MCF 10A (cell line): ENCODE measurements at places on chromosomes 1 and 21. TPM values are rescaled to one million over a fixed set of nuclear protein-coding genes. Genes with fewer than 3 reads are reported as not detected.

DNA sequence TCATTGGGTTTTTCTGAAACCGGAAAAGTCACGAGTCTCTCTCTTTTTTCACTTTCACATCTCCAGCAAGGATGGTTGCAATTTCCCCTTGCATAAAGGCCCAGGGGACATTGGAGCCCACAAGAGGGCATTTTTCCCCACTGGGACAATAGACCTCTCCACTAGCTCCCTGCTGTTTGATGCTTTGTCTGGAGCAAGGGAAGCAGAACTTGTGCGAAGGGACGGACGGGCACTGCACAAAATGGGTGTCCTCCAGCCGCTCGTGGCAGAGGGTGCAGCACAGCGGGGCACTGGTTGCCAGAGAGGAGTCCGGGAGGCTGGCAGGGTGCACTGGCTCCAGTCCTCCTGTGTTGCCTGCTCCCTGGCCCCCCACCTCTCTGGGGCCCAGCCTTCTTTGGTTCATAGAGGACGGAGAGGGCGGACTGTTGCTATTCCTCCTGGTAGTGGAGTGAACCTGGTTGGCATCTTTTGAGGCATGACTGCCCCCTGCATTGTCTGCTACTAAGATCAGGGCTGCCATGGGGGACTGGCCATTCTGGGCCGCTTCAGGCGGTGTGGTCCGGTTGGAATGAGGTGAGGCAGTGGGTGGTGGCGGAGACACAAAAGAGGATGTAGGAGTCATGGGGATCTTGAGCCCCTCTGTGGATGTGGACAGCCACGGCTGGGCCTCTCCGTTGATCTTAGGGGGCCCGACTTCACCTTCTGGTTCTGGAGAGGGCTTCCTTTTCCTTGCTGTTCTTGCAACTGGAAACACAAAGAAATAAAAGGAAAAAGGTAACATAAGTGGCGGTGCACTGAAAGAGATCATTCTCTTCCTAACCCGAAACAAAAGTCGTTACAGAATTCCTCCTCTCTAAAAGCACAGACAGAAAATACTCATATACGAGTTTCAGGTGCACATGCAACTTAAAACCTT, 2.6 kb downstream of the IRF2BP2 start:
- H3K27me3 ChIP-seq = no peaks in the 10 kb centered on the region
- peaks cover 70% of the 10 kb centered on the region for H3K36me3 ChIP-seq
- peaks cover 56% of the 10 kb centered on the region for H3K4me1 ChIP-seq
- peak overlapping the region; percentile 88 for H3K4me3 ChIP-seq

DNA sequence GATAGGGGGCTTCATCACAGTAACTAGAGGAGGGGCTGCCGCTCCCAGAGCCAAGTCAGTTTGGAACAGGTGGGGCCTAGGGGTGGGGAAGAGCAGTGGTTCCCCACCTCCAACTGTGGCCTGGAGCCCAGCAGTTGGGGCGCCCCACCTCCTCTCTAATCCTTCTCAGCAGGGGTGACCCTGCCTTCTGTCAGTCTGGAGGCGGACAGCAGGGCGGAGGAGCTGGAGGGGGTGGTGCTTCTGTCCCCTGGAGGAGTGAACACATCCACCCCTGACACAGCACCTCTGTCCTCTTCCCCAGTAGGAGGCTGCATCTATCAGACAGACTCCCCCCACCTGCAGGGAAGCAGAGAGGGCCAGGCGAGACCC, 73.8 kb downstream of the MRPL37 start:
- no peaks in the 10 kb centered on the region for H3K4me1 ChIP-seq
- H3K4me3 ChIP-seq = no peak overlapping the region
- no peaks in the 10 kb centered on the region for H3K27me3 ChIP-seq
- peaks cover 5% of the 10 kb centered on the region for H3K36me3 ChIP-seq

DNA sequence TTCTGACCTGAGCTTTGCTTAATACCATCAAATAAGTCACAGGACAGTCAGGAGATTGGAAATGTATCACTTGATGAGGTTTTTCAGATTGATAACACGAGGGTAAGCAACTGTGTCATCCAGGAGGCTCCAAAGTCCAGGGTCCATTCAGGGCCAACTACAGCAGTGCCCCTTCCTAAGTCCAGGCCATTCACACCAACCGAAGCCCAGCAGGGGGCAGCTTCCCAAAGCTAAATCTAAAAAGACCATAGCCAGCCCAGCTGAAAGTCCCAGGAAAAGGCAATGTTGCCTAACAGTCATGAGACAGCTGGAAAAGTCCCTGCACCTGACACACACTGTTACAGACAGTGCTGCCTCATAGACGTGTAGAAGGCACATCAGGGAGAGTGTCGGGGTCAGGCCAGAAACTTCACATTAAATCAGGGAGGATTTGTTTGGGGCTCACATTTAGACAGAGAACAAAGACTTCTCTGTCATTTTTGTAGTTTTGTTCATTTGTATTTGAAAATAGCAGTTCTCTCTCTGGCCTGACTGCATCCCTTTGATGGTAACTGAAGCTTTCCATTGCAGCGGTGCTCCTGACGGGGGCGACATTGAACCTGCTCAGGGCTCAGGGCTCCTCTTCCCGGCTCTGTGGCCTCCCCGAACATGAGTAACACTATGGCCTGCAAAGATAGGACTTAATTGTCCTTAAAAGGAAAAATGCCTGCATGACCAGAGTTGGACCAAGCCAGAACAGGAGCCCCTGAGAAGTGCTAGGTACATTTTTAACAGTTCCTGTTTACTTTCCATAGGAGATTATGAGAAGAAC, 200.4 kb downstream of the NRIP1 start:
- H3K4me3 ChIP-seq = no peak overlapping the region
- H3K27me3 ChIP-seq = no peaks in the 10 kb centered on the region
- DNase-seq = peak; percentile 78
- H3K4me1 ChIP-seq = peaks cover 30% of the 10 kb centered on the region
- H3K27ac ChIP-seq = peak overlapping the region; percentile 29

- peaks cover 15% of the 10 kb centered on the region for H3K36me3 ChIP-seq
- H3K4me1 ChIP-seq = peaks cover 66% of the 10 kb centered on the region
- no peaks in the 10 kb centered on the region for H3K27me3 ChIP-seq
- no peak for DNase-seq
These were observed 19.0 kb downstream of the MAPKAPK2 start for GRCh38 chr1:206703661-206704060.

GRCh38 chr21:33059380-33059841, 10.5 kb upstream of the OLIG1 start:
- no peak overlapping the region for H3K27ac ChIP-seq
- peaks cover 51% of the 10 kb centered on the region for H3K27me3 ChIP-seq
- peaks cover 25% of the 10 kb centered on the region for H3K4me1 ChIP-seq
- no peaks in the 10 kb centered on the region for H3K36me3 ChIP-seq
- peak; percentile 81 for DNase-seq
- no peak overlapping the region for H3K4me3 ChIP-seq

- H3K27me3 ChIP-seq = peaks cover 41% of the 10 kb centered on the region
- H3K36me3 ChIP-seq = no peaks in the 10 kb centered on the region
- no peaks in the 10 kb centered on the region for H3K4me1 ChIP-seq
- no peak for DNase-seq
- no peak overlapping the region for H3K4me3 ChIP-seq
These were observed 16.6 kb downstream of the CNTN2 start for GRCh38 chr1:205059660-205060059.

DNA sequence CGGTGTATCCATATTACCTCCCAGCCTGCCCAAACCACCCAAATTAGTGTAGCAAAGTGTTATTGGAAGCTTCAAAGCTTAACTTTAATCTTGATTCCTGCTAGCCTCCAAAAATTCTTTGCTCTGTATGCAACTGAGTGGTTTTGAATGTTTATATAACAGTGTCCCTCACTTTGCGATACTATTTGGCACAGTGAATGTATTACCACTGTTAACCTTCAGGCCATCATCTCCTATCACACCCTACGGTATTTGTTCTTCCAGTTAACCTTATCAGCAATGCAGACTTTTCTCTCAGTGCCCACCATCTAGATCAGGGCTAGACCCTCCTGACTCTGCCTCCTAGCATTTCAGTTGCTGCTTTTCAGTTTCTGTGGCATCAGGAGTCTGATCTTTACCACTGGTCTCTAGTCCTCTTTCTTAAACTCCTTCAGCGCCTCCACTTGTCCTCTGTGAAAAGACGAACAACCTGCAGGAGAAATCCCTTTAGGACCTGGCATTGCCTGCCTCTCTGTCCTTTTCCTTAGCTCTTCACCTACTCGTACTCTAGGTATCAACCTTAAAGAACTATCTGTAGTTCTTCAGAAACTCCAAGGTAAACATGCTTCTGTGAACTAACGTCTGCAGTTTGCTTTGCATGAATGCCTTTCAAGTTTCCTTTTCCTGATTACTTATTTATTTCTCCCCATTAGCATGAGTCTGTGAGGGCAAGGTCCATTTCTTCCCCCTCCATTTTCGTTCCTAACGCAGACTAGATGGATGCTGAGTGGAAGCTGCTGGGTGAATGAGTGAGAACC, 71.7 kb downstream of the SNX7 start:
- no peak for DNase-seq
- no peaks in the 10 kb centered on the region for H3K27me3 ChIP-seq
- peaks cover 12% of the 10 kb centered on the region for H3K4me1 ChIP-seq

- peaks cover 63% of the 10 kb centered on the region for H3K4me1 ChIP-seq
- H3K27ac ChIP-seq = peak overlapping the region; percentile 70
- no peaks in the 10 kb centered on the region for H3K27me3 ChIP-seq
- DNase-seq = no peak
- H3K36me3 ChIP-seq = peaks cover 18% of the 10 kb centered on the region
These were observed 66.9 kb downstream of the LRRC8D start for GRCh38 chr1:89887713-89888112.

- peak overlapping the region; percentile 75 for H3K27ac ChIP-seq
- H3K4me3 ChIP-seq = peak overlapping the region; percentile 99
- peaks cover 27% of the 10 kb centered on the region for H3K36me3 ChIP-seq
- H3K4me1 ChIP-seq = peaks cover 53% of the 10 kb centered on the region
These were observed 2.0 kb downstream of the S100A6 start for GRCh38 chr1:153533689-153534201.

DNA sequence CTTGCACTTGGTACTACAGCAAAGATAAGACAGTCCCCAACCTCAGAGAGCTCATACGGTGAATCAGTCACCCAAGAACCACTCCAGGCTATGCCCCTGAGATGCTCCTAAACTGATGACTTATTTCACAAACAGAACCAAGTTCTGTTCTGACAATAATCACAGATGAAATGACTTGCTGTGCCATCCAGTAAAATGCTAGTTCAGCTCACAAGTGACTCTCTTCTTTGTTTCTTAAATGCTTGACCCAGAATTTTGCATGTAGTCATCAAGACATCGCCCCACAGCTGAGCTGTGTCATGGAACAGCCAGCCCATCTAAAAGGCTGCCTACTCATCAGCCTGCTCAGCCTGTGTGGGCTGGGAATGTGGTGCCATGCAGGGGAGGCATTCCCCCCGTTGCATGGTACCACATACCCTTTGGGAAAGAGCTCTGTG, 6.1 kb upstream of the SLC19A2 start:
- H3K27ac ChIP-seq = no peak overlapping the region
- H3K36me3 ChIP-seq = no peaks in the 10 kb centered on the region
- H3K4me1 ChIP-seq = peaks cover 37% of the 10 kb centered on the region
- no peak for DNase-seq

The UBXN10 gene
- total RNA-seq = not detected in 2 replicates

The POU2F1 gene
- total RNA-seq = 11.6 and 16.7 TPM in 2 replicates

The LAPTM5 gene
- total RNA-seq = 15.9 and 21.6 TPM in 2 replicates
